ENCODE measurements at places on chromosomes 1 and 21.

DNA sequence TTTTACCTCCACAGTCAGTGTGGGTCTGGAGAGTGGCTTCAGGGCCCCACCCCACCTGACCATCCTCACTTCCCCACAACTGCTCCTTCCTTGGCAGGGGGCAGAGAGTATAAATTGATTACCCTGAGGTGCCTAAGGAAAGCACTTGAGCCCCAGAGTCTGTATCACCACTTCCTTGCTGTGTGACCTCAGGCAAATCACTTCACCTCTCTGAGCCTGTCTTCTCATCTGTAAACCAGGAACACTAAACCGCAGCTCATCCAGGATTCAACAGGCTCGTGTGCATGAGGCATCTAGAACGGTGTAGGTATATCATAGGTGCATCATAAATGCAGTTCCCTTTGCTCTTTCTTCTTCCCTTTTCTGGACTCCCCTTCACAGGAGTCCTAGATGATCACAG is 43.4 kb downstream of the GRIK3 start:
- no peak for DNase-seq

DNA sequence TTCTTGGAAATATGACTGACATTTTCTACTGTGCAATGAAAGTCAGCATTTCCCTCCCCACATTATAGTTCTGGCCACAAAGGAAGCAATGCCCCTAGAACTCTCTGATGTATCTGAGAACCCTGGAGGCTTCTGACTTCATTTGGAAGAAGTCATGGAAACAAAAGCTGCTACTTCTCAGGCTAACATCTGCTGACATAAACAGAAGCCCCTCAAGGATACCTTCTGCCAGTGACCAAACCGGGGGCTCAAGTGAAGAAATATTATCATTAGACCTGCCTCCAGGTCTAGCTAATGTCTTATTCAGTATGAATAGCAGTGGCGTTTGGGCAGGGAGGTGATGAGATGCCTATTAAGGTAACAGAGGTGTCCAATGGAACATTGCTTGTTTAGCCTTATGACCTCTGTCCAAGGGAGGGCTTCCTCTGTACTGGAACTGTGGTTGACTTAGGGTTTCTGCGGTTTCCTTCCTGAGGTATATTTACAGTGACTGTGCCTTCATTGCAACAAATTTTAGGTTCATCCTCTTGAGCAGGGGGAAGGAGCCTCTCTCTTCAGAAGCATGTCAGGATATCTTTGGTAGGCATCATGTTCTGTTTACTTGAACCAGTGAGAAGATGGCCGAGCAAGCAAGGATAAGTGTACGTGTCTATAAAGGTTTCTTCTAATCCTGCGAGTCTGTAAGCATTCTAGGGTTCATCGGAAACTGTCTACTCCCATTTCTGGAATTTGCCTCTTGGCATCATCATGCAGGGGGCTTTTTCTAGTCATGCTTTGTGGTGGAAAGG is 161.7 kb downstream of the PBX1 start:
- no peak for DNase-seq

DNA sequence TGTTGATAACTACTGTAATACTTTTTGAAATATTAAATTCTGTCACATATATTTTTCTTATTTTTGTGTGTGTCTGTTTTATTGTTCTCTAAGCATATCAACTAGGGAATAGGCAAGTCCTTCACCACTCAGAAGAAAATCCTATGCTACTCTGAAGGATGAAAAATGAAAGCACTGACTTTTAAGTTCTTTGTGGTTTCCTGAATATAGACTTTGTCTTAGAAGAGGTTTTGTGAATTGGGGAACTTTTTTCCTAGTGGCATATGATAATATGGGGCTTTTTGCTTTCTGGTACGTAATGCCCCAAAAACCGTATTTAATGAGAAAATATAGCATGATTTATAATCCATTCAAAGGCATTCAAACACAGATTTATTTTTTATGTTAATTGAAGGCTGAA is 136.0 kb downstream of the SNX7 start:
- DNase-seq: no peak

DNA sequence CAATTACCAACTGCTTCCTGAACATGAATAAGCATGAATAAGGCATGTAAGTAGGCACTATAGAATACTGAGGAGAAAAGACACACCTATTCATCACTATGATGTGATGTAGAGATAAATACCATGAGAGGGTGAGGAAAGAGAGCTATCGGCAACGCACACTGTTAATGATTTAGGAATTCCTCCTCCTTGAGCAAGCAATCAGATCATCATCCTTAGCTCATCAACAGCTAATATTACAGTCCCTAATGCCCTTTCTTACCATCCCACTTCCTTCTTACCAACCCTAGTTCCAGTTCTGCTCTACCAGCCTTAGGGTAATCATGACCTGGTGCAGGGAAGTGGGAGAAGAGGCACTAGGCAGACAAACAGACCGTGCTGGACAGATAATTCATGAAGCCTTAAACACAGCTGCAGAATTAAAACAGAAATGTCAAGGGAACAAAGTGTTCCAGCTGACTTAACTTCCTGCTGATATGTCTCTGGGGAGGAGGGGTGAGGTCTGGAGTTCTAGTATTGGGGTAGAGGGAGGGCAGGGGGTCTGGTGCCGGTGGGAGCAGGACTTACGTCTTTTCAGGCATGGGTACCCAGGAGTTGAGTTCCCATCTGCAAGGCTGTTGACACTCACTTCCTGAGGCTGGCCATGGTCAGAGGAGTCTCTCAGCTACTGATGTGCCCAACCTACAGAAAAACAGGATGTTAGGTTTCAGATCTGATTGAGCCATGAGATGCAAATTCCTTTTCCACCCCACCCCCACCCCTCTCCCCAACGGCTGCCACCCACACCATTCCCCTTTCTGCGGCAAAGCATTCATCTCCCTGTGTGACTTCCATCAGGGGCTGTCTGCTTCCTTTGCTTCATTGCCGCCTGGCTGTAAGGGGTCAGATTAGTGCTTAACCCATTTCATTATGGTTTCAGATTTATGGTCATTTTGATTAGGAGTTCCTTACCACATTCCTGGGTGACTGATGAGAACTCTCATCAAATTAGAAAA is 12.6 kb upstream of the RCSD1 start:
- no peak for DNase-seq
